ENCODE measurements at places on chromosomes 1 and 21.

- DNase-seq = no peak
These were observed 573.3 kb downstream of the PTPRU start for GRCh38 chr1:29809446-29810120.

DNA sequence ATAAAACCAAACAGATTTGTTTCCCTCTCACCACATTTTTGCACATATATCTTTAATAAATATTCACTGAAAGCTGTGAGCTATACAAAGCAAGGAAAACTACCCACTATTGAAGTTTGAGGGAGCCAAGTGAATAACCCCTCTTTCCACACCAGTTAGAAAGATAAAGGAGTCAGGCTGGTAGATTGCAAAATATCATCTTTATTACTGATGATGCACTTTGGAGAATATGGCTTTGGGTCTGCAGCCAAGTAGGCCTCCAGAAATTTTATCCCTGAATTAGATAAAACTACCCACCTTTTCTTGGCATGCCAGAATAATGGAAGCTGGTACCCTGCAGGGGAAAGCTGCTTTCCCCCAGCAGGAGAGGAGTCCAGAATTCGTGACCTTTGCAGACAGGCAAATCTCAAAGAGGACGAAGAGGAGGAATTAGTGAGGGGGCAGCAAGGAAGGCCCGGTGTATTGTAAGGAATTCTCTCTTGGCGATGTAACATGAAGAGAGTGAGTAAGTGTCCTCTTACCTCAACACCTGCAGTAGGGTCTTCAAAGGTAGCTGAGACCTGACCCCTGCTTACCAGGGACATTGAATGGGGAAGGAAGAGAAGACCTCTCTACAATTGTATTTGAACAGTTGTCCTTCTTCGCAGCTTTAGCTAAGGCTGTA, 84.7 kb downstream of the LRRC8D start:
- DNase-seq = no peak

- DNase-seq = no peak
These were observed 10.0 kb downstream of the C2CD2 start for GRCh38 chr21:41943851-41944250.

GRCh38 chr1:173176246-173176645, 30.9 kb downstream of the TNFSF4 start:
- no peak for DNase-seq

GRCh38 chr1:37148663-37149062, 114.3 kb upstream of the GRIK3 start:
- no peak for DNase-seq

GRCh38 chr1:42922687-42923366, 35.8 kb downstream of the SLC2A1 start:
- no peak for DNase-seq

- no peak for DNase-seq
These were observed 208.7 kb upstream of the CSF3R start for GRCh38 chr1:36691374-36691773.

- no peak for DNase-seq
These were observed 37.5 kb downstream of the TRPM2 start for GRCh38 chr21:44390886-44391285.

GRCh38 chr21:16211339-16212303, 481.8 kb downstream of the USP25 start:
- DNase-seq = no peak

GRCh38 chr1:6419804-6420453, at the start of gene HES2:
Gene HES2, minus strand, starts transcription at chr1:6419919. Its CDS starts 99 bp downstream, at chr1:6419820.
- no peak for DNase-seq

- no peak for DNase-seq
These were observed 64.6 kb downstream of the KDM1A start for GRCh38 chr1:23083714-23084480.

DNA sequence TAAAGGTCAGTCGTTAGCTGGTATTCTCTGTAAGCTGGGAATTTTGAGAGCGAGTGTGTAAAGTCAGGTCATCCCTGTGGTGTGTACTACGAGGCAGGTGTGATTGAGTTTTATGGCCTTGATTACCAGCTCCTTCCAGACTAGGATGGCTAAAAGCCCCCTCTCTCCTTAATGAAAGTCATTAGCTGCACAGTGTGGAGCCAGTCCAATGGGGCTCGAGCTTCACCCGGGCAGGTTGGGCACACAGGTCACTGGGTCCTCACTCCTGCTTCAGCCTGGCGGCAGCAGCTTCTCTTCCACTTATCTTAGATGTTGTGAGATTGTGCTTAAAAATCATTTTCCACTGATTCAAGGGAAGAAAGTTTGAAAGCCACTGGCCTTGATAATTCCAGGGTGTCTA, 3.0 kb downstream of the DMRTB1 start:
- DNase-seq = no peak

GRCh38 chr1:42680921-42681683, 1.1 kb upstream of the YBX1 start:
- DNase-seq = no peak

GRCh38 chr1:182192966-182193365, 131.5 kb upstream of the ZNF648 start:
- DNase-seq = no peak

DNA sequence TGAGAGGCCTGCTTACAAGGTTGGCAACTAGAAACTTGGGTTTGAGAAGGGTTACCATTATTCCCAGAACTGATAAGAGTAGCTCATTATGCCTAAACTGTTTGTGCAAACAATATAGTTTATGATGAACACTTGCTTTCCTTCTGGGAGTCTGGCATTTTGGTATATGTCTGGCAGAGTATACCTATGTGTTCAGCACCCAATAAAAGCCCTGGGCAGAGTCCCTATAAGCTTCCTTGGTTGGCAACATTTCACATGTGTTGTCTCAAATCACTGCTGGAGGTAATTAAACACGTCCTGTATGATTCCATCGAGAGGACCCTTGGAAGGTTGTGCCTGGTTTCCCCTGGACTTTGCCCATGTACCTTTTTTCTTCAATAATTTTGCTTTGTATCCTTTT, 39.7 kb upstream of the DMRTA2 start:
- DNase-seq = no peak

DNA sequence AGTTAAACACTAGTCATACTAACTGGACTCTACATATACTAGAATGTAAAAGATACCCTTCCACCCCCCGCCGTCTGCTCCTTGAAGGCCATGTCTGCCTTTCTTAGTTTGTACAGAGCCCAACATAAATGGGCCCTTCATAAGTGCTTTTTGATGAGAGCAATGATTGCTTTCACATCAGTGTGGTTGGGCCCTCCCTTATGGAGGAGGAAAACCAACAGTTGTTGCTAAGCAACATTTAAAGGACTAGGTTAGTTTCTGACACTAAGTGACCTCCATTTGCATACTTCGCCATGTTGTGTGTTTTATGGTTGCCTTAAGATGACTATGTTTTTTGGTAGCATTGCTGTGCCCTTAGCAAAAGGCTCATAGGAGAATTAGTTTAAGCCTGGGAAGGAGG, 182.0 kb upstream of the SGIP1 start:
- no peak for DNase-seq

DNA sequence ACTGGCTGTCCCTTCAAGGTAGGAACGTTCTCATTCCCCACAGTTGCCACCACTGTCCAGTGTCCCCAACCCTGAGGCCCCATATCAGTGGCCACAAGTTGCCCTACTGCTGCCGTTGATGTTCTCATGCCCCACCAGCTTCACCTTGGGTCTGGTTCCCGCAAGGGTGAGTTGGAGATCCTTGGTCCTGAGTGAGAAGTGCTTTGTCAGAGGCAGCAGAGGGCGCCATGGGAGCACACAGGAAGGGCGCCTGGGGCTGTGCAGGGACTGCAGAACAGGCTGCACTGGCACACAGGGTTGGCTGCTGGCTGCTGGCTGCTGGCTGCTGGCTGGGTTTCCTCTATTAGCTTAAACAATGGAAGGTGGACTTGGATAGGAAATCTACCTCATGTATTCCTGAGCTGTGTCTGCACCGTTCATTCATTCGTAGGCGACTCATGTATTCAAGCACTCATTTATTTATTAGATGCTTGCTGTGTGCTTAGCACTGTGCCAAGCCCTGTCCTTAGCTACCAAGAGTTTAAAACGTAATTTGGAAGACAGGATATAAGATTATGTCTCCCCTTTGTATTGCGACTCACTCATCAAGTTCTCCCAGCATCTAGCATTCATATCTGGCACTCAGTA, 2.1 kb upstream of the S100A9 start:
- DNase-seq = no peak

- no peak for DNase-seq
These were observed 159.5 kb upstream of the GREM2 start for GRCh38 chr1:240771450-240771849.

GRCh38 chr1:11449100-11449403, 29.9 kb upstream of the DISP3 start:
- DNase-seq = no peak

GRCh38 chr1:39882152-39882551, 1.2 kb downstream of the TRIT1 start:
- DNase-seq = no peak

- no peak for DNase-seq
These were observed 61.0 kb downstream of the B3GALT5 start for GRCh38 chr21:39673736-39674135.

- no peak for DNase-seq
These were observed 5.1 kb downstream of the KCNJ9 start for GRCh38 chr1:160086456-160086892.

DNA sequence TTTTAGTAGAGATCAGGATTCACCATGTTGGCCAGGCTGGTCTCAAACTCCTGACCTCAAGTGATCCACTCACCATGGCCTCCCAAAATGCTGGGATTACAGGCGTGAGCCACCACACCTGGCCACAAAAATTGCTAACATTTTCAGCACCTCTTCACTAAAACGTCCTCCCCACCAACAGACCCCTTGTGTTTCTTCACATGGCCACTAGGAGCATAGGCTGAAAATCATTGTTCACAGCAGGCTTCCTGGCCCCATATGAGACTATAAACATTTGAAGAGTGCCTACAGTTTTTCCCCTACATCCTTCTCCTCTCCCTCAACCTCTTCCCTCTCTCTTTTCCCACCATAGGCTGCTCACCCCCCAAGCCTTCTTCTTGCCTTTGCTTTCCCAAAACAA, 28.0 kb upstream of the SFPQ start:
- DNase-seq = no peak

- no peak for DNase-seq
These were observed 183.5 kb downstream of the HMCN1 start for GRCh38 chr1:185917646-185918045.

GRCh38 chr1:221886743-221887414, 145.0 kb upstream of the DUSP10 start:
- DNase-seq = no peak

DNA sequence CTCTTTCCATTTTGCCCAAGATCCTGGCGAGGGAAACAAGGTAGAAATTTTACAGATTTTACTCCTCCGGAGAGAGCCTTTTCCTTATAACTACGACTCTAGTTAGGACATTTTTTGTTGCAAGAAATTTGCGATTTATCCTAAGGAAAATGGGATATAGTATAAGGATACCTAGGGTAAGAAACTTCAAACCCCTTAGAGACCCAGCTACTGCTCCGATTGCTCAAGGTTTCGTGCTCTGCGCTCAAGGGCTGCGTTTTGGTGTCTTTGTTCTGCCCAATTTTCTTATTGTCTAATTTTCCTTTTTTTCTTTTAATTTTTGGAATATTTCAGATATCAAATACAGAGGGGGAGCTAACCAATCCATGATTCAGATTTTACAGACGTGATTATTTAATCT, 1.5 kb downstream of the TTC3 start:
- DNase-seq = no peak

- DNase-seq = no peak
These were observed 141.1 kb downstream of the DISP1 start for GRCh38 chr1:222955964-222956363.

DNA sequence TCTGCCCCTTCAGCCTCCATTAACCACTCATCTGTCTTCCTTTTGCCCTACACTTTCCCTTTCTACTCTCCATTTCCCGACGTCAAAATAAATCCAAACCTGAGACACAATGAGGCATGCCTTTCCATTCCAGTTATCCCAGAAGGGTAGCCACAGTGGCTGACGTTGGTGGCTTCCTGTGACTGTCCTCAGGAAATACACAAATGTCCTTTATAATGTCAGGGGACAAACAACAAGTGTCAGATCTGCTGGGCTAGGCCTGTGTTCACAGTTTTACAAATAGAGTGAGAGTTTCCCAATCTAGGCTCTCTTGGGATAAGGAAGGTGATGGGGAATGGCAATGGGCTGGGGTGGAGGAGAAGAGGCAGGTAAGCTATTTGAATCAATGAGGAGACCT, 135.3 kb downstream of the BRINP2 start:
- DNase-seq = no peak

- DNase-seq = no peak
These were observed 39.2 kb downstream of the CDK18 start for GRCh38 chr1:205543351-205544301.

DNA sequence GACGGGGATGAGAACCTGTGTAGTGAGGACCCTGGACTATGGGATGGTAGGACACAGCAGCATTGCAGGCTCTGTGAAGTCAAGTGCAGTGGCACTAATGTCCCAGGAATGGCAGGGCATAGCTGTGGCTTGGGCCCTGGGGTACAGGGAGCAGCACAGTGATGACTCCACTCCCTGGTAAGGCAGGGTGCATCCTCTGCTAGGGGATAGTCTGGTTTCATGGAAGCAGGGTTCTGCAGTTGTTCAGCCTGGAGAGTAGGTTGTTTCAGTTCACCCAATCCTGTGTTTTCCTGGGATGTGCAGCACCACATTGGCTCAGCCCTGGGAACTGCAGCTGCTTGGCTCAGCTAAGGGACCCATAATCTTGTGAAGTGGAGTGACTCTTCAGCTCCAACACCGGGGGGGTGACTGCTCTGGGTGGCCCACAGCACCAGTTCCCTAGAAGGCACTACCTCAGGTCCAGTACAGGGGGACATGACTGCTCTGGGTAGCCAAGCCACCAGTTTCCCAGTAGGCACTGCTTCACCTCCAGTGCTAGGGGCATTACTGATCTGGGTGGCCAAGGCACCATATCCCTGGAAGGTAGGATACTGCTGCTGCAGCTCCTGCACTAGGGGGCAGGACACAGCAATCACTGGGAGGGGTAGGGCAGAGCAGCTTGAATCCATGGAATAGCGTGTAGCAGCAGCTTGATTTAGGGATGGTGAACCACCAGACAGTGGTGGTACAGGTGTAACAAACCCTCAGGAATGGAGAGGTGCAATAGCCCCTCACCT, 15.3 kb upstream of the C1orf185 start:
- no peak for DNase-seq

DNA sequence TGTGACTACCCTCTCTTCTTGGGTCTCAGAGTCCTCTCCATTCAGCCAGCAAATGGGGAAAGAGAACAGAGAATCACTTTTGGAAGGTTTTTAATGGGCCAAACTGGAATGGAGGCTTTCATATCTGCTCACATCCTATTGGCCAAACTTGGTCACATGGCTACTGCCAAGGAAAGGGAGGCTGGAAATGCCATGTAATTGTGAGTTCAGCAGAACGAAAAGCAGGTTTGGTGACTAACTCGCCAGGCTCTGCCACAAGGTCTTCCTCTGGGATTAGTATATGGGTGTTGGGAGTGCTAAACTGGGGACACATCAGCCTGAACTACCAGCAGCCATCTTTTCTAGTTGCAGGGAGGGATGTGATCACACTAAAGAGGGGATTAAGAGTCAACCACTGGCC, 19.2 kb downstream of the RD3 start:
- no peak for DNase-seq

- no peak for DNase-seq
These were observed 59.4 kb upstream of the SERBP1 start for GRCh38 chr1:67489643-67490042.

GRCh38 chr1:18110968-18111367, 3.4 kb downstream of the IGSF21 start:
- DNase-seq = no peak
